CD8-positive, alpha-beta memory T cell (primary cell): ENCODE measurements at places on chromosomes 7 and 10.

- DNase-seq: no peak
Measured at GRCh38 chr7:36971515-36972139, 247.3 kb upstream of the AOAH start.

DNA sequence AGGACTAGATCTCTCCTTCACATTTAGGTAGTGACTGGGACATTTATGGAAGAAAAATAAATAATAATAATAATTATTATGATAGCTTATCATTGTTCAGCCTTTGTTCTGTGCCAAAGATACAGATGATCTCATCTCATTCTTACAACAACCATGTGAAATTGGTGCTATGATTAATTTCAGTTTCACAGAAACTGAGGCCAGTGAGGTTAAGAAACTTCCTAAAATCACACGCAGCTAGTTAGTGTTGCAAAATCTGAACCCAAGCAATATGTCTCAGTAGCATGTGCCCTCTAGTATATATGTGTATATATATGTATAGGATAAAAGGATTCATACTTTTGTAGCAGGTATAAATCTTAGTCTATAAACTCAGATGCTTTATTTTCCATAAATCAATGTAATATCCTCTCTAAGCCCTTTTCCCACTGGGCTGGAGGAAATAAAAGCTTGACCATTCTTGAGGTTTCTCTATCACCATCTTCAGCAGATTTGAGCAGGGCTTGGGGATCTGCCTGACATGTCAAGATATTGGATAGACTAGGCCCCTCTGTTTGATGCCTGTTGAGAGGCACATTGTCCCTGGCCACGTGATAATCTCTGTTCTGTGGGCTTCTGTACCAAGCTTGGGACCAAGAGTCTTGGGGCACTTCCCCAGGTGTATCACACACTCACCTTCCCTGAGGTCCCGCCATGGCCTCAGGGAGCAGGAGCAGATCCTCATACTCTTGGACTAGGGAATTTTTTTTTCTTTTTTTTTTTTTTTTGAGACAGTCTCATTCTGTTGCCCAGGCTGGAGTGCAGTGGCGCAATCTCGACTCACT lies 172.6 kb upstream of the NRP1 start:
- no peak for DNase-seq

- DNase-seq: no peak
Measured at GRCh38 chr7:155858521-155859061, 46.3 kb upstream of the SHH start.

DNA sequence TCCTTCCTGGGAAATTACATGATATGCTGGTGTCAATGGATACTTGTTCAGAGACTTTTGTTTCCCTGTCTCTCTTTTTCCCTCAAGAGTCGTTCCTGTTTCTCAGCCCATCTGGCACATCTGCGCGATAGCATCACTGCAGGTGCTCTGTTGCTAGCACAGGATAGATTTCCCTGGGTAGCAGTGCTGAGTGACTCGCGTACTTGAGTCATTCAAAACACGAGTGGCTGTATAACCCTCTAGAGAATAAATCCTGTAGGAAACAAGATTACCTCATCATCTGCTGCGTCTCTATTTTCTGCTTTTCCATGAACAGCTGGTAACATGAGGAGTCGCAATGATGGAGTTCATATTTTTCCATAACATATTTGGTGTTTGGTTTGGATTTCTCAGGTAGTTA lies 452.0 kb upstream of the FZD8 start:
- no peak for DNase-seq

DNA sequence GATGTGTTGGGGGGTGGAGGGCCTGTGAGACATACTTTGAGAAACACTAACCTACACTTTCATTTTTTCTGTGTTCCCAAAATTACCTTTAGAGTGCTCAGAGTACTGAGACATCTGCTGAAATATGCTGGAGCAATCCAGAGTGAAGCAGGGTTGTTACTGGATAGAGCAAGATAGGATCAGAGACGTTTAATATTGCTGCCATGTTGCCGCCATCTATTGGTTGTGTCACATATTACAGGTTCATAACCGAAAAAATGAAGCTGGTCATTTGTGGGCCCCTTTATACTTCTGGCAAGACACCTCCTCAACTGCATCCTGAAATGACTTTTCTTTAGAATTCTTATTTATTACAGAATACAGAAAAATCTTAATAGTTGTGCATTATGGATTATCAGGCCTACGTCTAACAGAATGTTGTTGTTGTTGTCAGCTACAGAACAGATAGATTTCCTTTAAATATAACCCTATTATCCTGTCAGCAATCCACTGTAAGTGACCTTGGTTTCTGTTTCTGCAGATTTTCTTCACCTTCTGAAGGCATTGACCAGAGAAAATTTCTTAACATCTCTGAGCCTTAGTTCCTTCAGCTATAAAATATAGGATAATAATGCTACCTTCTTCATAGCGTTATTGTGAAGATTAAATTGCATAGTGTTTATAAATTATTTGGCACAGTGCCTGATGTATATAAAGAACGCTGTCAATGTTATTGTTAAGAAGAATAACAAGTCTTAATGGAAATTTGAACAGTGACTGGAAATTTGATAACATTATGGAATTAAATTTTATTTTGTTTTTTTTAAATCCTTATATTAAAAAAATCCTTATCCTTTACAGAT lies 16.2 kb upstream of the DLD start:
- peak; percentile 46 for DNase-seq

DNA sequence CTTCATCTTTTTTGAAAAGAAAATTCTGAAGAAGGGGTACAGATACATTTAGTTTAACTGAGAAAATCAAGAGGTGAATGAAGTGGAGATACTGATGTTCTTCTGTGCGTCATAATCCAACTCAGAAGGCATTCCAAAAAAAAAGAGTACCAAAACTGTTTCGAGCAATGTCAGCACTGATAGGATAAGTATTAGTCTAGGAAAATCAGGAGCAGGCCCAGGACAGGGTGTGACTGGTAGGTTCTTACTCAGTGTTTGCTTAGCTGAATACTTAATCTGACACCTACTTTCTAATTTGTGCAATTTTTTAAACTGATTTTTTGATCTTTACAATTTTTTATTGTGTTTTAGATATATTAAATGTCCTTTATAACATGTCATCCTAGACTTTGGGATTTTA lies 4.3 kb downstream of the BZW2 start:
- no peak for DNase-seq

GRCh38 chr10:693506-693905 lies 4.0 kb upstream of the DIP2C start:
- no peak for DNase-seq

GRCh38 chr7:33554046-33554445 lies 351.3 kb upstream of the BMPER start:
- no peak for DNase-seq

DNA sequence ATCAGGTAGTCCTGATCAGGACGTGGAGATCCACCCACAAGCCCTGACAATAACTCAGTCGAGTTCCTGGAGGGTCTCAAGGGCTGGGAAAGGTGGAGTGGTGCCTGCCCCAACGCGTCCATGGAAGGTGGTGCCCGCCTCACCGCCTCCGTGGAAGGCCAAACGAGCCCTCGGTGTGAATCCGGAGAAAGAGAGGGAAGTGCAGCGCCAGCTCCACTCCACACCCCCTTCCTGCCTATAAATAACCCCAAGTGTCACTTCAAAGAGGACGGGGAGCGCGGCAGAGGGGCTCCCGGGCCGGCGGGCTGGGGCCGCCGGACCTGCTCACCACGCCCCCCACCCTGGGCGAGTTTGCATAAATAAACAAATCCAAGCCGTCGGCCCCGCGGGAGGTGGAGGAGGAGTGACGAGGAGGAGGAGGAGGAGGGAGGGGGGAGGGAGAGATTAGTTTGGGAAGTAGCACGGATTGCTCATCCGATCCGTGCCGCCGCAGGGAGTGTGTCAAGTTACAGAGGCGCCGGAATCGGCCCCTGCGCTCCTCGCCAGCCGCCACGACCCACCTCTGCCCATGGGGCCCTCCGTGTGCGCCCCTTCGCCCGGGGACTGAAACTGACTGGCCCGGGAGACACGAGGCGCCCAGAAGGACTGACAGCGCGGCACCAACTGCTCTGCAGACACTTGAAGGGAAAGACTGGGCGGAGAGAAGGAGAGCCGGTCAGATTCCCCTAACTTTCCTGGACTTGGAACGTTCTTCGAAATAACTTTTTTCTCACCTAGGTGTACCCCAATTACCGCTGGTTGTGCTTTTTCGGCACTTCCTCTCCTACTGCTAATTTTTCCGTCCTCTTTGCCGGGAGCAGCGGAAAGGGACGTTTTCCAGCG lies at the start of gene COL13A1:
COL13A1 (plus strand) TSS at position 473 of the 882 bp plus-strand sequence. CDS start 518 bp downstream, outside the sequence.
- no peak for DNase-seq

GRCh38 chr7:21429786-21430574 lies 2.1 kb downstream of the SP4 start:
- no peak for DNase-seq

DNA sequence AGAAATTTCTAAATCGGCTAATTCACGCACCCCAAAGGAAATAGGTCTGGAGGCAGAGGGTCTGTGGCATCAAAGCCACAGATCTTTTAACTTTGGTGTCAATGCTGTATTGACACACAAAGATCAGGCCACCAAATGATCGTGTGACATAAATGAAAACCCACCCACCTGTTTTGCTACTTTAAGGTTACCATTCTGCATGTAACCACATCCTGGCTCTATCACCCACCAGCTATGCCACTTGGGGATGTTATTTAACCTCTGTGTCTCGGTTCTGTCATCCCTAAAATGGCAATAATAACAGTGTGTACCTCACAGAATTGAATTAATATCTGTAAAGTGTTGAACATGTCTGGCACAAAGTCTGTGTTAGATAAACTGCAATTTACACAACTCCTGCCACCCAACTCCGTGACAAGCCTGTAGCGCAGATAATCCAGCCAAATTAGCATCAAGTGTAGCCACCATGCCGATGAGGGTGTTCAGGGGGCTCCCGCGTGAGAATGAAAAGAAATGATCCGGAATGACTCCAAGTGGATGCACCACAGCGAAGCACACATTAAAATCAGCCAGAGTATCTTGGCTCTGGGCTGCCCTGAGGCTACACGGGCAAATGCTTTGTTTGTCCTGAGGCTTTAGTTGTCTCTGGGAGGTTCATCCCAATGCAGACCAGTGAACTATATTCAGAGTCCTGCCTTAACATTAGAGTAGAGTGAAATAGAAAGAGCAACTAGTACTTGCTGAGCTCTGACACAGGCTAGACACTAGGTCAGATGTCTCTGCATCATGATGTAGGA lies 158.4 kb upstream of the NEBL start:
- DNase-seq: no peak

DNA sequence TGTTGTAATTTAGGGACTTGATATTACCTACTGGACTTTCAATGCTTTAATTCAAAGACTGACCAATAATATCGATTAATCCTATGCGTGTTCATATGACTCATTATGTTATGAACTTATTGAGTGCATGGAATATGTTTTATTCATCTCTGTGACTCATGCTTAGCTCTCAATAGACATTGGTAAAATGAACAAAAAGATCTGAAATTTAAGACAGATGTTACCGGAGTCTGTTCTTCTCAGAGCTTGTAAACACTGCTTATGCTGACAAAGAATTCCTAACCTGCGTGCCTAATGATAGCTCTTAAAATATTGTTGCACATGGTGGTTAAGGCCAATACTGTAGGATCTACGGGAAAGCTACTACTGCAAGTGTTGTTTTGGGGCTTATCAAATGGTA lies 131.5 kb upstream of the ACBD5 start:
- no peak for DNase-seq

DNA sequence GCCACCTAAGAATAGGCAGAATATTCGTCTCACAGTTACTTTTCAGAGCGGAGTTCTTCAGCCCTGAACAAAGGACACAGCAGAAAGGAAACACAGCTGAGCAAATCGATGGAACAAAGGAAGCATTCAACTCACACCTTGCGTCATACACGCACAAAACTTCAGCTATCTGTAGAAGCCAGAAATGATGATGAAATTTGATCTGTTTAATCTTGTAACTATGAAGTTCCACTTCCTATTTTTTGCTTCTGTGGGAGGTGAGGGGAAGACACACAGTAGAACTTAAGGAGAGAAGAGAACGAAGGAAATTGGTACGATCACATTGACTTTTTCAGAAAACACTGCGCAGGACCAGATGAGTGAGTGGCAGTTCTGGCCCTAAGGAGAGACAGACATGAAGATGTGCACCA lies 26.2 kb downstream of the FAM171A1 start:
- DNase-seq: no peak

GRCh38 chr10:119197921-119198320 lies 9.4 kb upstream of the GRK5 start:
- no peak for DNase-seq

DNA sequence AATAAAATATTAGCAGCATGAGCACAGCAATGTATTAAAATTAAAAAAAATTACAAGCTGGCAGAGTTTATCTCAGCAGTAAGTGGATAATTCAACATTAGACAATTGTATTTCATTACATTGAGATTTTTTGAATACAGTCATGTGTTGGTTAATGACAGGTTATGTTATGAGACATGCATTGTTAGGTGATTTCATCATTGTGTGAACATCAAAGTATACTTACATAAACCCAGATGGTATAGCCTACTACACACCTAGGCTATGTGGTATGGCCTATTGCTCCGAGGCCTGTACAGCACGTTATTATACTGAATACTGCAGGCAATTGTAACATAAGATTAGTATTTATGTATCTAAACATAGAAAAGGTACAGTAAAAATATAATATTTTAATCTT lies 29.7 kb downstream of the CCDC6 start:
- DNase-seq: no peak

DNA sequence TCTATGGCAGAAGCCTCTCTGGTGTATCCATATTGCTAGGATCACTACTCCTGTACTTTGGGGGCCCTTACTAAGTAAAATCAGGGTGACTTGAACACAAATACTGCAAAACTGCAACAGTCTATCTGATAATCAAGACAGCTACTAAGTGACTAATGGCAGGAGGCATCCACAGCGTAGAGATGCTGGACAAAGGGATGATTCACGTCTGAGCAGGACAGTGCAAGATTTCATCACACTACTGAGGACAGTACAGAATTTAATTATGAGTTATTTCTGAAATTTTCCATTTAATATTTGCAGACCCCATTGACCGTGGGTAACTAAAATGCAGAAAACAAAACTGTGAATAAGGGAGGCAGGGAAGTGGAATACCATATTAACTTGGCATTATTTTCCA lies 10.4 kb downstream of the CUL2 start:
- no peak for DNase-seq

- no peak for DNase-seq
Measured at GRCh38 chr10:131081376-131081775, 230.1 kb downstream of the TCERG1L start.

DNA sequence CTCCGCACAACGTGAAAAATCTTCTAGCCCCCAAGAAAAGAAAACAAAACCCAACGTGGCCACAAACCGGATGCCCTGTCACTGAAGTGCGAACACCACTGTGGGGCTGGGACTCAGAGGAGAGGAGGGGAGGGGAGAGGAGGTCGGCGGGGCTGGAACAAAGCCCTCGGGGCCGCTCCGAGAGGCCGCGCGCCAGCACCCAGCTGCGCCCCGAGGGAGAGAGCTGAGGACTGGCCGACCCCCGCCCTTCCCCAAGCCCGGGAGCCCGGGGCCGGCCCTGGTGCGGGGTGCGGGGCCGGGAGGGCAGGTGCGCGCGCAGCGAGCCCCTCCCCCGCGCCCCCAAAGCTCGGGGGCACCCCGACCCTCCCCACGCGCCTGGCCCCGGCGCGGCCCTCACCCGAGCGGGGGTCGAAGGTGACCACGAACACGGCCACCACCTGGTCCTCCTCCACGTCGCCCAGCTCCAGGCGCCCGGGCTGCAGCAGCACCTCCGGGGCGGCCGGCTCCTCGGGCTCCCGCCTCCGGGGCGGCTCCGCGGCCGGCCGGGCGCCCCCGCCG lies 398 bp downstream of the DENND11 start:
- peak; percentile 84 for DNase-seq
